PC-3 (cell line): ENCODE measurements at places on chromosomes 6 and 20. TPM values are rescaled to one million over a fixed set of nuclear protein-coding genes. Genes with fewer than 3 reads are reported as not detected.

DNA sequence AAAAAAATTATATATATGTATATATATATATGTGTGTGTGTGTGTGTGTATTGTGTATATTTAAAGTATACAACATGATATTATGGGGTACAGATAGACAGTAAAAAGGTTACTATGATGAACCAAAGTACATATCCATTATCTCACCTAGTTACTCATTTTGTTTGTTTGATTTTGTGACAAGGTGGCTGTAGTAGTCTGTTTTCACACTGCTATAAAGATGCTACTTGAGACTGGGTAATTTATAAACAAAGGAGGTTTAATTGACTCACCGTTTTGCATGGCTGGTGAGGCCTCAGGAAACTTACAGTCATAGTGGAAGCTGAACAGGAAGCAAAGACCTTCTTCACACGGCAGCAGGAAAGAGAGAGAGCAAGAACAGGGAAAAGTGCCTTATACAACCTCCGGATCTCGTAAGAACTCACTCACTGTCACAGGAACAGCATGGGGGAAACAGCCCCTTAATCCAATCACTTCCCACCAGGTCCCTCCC, 30.2 kb upstream of the DACT2 start:
- no peak overlapping the region for H3K27ac ChIP-seq
- no peaks in the 10 kb centered on the region for H3K4me1 ChIP-seq
- H3K27me3 ChIP-seq = 0 out of 2 replicates have a peak, but pooled peaks cover 3% of the 10 kb centered on the region
- no peak overlapping the region for H3K4me3 ChIP-seq
- H3K36me3 ChIP-seq = no peaks in the 10 kb centered on the region

DNA sequence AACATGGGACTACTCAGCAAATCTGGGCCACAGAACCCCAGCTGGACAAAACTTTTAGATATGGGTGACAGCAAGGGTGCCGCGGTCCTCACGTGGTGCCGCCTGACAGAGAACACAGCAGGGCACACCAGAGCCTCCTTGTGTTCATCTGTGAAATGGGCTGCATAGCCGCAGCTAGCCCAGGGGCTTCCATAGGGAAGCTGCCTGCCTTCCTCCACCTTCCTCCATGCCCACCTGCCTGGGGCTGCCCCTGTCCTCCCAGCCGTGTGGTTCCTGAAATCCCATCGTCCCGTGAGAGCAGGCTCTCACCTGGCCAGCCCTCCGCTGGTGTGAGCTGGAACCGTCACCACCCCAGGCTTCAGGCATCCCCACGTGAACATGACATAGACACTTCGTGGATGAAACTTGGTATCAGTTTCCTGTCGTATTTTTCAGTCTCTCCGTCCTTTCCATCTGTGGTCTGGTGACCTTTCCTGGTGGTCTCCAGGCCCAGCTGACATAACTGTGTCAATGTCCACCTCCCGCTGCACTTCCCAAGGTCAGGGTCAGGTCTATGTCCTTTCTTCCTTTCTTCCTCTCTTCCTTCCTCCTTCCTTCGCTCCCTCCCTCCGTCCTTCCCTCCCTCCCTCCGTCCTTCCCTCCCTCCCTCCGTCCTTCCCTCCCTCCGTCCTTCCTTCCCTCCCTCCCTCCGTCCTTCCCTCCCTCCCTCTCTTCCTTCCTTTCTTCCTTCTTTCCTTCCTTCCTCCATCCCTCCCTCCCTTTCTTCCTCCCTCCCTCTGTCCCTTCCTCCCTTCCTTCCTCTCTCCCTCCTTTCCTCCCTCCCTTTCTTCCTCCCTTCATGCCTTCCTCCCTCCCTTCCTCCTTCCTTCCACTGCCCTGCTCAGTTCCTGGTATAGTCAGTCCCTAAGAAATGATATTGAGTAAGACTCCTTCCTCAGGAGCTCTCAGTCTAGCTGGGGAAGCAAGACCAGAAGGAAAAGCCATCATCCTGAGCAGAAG, 78.8 kb downstream of the GRM4 start:
- H3K27me3 ChIP-seq = peaks cover 61% of the 10 kb centered on the region
- DNase-seq = no peak
- H3K4me1 ChIP-seq = no peaks in the 10 kb centered on the region
- H3K27ac ChIP-seq = no peak overlapping the region

GRCh38 chr20:48614593-48615274, 213.1 kb downstream of the PREX1 start:
- peak; percentile 38 for DNase-seq
- H3K27me3 ChIP-seq = peaks cover 34% of the 10 kb centered on the region
- H3K4me1 ChIP-seq = peaks cover 9% of the 10 kb centered on the region
- no peak overlapping the region for H3K4me3 ChIP-seq

DNA sequence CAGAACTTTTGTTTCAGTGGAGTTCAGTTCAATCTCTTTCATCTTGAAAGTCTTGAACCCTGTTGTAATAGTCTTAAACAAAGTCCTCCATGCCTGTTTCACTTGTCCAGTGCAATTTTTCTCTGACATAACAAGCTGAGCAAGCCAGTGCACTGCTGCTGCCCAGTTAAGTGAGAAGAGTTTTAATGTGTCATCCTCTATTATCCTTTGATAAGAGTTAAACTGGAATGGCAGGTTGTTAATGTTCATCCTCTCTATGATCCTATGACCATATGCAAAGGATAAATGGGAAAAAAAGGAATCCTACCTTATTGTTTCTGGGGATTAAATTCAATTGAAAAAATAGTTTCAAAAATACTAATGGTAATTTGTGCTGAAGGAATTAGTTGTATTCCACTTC, 197.5 kb downstream of the FRK start:
- H3K36me3 ChIP-seq = no peaks in the 10 kb centered on the region
- no peaks in the 10 kb centered on the region for H3K4me1 ChIP-seq

The CYP24A1 gene
- 0.81 and 1.2 TPM in 2 replicates for total RNA-seq

The USP49 gene
- total RNA-seq = 2.3 and 5.7 TPM in 2 replicates
